ENCODE measurements at places on chromosomes 4 and X. TPM values are rescaled to one million over a fixed set of nuclear protein-coding genes. Genes with fewer than 3 reads are reported as not detected.

AFF2 gene
- total RNA-seq: 0.69 TPM

PCYT1B gene
- total RNA-seq: 2.8 TPM

DCAF8L2 gene
- total RNA-seq: not detected

SMIM31 gene
- not detected for total RNA-seq

UGT2B7 gene
- total RNA-seq: 0.31 TPM

DUSP21 gene
- total RNA-seq: not detected

All from melanocyte of skin (primary cell).